ENCODE measurements at places on chromosomes 13 and 19.
A peak's percentile ranks its signal among the peaks of the same experiment; 100 is the strongest.

DNA sequence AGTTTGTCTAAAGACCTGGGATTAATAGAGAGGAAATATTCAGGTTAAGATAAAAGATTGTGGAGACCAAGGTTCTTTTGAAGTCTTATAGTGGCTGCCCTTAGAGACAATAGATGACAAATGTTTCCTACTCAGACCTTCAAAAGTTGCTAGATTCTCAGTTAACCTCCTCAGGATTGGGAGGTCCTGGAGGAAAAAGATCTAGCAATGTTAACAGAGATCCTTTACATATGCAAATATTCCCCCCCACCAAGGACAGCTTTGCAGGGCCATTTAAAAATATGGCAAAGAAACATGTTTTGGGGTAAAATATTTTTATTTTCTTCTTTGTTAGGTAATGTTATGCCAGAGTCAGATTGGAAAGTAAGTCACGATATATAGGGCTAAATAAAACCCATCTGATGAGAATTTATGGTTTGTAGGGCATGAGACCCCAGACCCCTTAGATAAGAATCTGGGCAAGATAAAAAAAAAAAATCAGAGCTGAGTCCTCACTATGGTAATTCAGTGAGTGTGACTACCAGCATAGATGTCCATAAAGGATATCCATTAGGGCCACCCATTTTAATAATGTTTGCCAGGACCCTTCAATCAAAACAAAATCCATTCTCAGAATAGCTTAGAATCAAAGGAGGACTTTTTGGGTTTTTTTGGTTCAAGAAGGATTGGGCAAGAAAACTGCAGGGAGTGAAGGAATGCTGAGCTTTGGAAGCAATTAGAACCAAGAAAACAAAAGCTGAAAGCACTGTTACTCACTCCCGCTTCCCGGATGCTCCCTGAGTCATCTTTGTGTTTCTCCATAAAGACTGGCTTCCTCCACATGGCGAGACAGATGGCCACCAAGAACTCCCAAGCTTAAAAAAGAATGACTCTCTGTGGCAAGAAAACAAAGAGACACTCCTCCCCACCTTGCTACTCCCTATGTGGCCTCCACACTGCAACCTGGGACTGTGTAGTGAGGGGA, 28.2 kb downstream of the VSTM1 start:
- DNase-seq = no peak

- no peak for DNase-seq
These were observed 4.8 kb downstream of the CEBPA start for GRCh38 chr19:33297401-33298145.

DNA sequence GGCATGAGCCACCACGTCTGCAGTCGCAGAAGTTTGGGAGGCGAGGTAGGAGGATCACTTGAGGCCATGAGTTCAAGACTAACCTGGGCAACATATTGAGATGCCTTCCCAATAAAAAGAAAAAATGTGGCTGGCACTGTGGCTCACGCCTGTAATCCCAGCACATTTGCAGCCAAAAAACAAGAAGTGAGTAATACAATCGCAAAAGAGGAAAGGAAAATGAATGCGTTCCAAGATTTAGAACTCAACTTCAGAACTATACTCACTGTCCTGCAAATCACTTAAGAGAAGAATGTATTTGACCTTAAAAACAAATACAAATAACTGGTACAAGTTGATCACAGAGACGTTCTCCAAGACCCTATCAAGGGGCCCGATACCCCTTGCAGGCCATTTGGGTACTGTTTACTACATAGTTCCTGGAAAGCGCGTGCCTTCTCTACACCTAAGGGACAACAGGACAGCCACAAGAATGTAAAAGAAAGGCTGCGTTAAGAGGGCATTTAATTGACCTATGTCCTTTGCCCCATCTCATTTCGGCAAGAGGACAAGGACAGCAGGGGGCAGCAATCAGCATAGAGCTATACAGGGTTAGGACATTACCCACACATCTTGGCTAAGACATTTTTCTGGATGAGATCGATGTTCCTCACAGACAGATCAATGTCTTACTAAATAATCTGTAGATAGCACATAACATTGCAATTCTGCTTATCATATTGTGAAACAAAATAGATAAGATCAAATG, 41.3 kb downstream of the FLT3 start:
- DNase-seq = peak; percentile 43

DNA sequence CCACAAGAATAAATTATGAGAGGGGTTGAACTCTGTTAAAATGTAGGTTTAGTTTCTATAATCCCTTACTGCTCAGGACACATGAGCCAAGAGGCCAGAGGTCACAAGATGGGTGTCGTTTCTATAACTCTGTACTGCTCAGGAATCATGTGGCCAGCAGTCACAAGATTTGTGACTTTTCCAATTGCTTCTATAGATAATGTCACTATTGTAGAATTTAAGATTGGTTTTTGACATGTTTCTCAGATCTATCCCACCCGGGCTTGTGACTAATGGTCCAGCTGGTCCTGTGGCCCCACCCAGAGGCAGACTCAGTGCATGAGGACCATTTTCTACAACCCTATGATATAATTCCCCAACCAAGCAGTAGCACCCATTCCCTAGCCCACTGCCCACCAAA, 662.0 kb upstream of the KLF12 start:
- DNase-seq = no peak

GRCh38 chr19:1273263-1274041, 1.9 kb upstream of the FAM174C start:
- no peak for DNase-seq

- DNase-seq = no peak
These were observed 101.4 kb downstream of the STK24 start for GRCh38 chr13:98475522-98475921.

DNA sequence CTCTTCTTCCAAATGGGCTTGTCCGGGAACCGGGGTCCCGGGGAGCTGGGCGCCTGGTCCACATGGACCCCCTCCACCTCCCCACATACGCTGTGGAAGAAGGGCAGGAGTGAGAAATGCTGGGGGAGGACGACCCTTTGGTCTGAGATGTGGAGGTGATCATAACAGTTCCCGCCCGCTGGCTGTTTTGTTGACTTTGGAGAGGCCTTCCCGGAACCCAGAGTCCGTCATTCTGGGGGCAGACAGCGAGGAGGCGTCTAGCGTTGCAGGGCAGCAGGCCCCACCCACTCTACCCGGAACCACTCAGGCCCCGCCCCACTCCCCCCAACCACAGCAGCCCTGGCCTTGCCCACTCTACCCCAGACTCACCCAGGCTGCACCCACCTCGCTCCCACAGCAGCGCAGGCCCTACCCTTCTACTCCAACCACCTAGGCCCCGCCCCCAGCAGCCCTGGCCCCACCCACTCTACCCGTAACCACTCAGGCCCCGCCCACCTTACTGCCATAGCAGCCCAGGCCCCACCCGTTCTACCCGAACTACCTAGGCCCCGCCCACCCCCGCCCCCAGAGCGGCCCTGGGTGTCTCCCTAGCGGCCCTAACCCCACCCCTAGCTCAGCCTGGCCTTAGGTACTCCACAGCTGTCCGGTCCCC, 7.1 kb downstream of the GPR108 start:
- peak; percentile 52 for DNase-seq

- DNase-seq = no peak
These were observed 343.5 kb upstream of the SPRY2 start for GRCh38 chr13:80684217-80684991.

GRCh38 chr13:64819081-64819480, 2411.1 kb downstream of the PCDH9 start:
- no peak for DNase-seq

DNA sequence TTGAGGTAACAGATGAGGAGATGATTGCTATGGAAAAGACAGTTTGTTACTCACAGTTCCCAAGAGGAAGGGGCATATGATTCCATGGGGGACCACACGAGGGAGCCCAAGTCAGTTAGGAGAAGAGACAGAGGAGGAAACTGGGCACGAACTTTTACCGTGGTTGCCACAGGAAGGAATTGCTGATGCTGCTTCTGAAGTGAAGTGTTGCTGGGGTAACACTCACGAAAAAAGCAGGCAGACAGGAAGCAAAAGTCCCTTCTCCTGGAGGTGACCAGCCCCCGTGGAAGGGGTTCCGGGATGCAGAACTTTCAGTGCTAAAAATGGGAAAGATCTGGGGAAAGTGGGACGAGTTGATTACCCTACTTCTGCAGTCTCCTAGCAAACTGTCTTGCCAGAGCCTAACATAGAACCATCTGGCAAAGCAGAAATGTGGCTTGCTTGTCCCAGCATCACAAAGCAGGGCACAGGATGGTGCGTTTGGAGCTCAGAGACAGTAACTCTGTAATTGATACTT, 35.4 kb upstream of the MAP3K10 start:
- no peak for DNase-seq

- DNase-seq = no peak
These were observed 15.3 kb upstream of the ZNF554 start for GRCh38 chr19:2804156-2805004.

- DNase-seq = no peak
These were observed 61.1 kb downstream of the GSX1 start for GRCh38 chr13:27853335-27853734.

- no peak for DNase-seq
These were observed 2.2 kb downstream of the SPTBN4 start for GRCh38 chr19:40469011-40469410.

DNA sequence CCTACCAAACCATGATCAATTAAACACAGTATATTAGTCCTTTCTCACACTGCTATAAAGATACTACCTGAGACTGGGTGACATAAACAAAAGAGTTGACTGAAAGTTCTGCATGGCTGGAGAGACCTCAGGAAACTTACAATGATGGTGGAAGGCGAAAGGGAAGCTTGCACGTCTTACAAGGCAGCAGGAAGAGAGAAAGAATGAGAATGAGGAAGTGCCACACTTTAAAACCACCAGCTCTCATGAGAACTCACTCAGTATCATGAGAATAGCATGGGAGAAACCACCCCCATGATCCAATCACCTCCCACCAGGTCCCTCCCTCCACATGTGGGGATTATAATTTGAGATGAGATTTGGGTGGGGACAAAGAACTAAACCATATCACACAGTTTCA, 324.9 kb upstream of the ZNF507 start:
- DNase-seq = no peak

DNA sequence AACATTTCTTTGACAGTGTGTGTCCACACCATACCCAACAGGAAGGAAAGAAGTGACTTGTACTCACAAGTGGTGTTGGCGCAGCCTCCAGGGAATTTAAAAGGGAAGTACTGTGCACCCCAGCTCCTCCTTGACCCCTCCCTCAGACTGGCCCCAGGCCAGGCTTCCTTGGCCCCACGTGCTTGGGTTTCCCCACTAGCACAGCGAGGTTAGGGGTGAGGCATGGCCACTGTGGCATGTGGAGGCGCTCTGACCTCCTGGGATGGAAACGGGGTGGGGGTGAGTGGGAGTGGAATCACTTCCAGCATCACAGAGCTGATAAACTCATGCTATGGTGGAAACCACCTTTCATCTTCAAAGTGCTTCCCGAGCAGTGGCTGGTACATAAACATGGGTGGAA, 168.6 kb downstream of the ZNF536 start:
- DNase-seq = no peak

- no peak for DNase-seq
These were observed 100.9 kb upstream of the SERP2 start for GRCh38 chr13:44272692-44273091.

DNA sequence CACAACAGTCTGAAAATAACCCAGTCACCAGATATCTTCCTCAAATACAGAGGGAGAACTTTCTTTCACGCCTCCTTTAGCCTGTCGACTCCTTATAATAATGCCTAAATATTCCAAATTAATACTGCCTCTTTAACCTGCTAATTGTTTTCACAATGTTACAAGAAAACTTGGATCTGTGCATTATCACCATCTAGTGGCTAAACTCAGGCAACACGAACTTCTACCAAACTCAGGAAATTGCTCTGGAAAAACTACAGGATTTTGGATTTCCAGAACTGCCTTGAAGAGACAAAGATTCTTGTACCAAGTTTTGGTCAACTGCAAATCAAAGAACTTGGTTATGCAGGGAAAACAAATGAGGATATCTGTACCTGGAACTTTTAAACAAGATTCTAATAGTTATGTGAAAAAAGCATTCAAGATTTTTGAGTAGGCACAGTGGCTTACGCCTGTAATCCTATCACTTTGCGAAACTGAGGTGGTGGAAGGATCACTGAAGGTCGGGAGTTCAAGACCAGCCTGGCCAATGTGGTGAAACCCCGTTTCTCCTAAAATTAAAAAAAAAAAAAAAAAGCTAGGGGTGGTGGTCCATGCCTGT, 10.8 kb downstream of the CLN5 start:
- no peak for DNase-seq

- no peak for DNase-seq
These were observed 6.6 kb downstream of the SSBP4 start for GRCh38 chr19:18425515-18426415.

- peak; percentile 52 for DNase-seq
These were observed 38.4 kb upstream of the TCF3 start for GRCh38 chr19:1690699-1691307.

GRCh38 chr13:89514534-89515312, 1832.8 kb upstream of the MIR17HG start:
- DNase-seq = no peak

- DNase-seq = no peak
These were observed 405.2 kb upstream of the PRR20A start for GRCh38 chr13:56735537-56735942.

DNA sequence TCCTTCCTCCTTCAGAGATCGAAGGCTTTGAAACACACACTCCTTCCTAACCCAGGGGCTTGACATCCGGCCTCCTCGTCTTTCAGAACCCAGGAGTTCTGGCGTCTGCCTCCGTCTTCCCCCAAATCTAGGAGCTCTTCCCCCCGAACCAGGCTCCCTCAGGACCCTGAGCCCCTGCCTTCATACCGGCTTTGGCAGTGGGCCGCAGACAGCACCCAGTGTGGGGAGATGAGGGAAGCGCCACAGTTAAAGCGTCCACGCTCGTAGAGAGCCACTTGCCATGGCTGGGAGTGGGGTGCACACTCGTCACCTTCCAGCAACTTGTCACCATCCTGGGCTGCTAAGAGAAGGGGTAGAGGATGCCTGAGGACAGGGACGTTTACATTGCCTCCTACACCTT, 3.9 kb upstream of the KLK1 start:
- DNase-seq = no peak
